ENCODE measurements at places on chromosomes 5 and 9.

- no peak for DNase-seq
Observed at GRCh38 chr9:38422555-38423260, 1.5 kb downstream of the IGFBPL1 start.

GRCh38 chr9:71741926-71742648 lies 26.2 kb downstream of the CEMIP2 start:
- DNase-seq: no peak

DNA sequence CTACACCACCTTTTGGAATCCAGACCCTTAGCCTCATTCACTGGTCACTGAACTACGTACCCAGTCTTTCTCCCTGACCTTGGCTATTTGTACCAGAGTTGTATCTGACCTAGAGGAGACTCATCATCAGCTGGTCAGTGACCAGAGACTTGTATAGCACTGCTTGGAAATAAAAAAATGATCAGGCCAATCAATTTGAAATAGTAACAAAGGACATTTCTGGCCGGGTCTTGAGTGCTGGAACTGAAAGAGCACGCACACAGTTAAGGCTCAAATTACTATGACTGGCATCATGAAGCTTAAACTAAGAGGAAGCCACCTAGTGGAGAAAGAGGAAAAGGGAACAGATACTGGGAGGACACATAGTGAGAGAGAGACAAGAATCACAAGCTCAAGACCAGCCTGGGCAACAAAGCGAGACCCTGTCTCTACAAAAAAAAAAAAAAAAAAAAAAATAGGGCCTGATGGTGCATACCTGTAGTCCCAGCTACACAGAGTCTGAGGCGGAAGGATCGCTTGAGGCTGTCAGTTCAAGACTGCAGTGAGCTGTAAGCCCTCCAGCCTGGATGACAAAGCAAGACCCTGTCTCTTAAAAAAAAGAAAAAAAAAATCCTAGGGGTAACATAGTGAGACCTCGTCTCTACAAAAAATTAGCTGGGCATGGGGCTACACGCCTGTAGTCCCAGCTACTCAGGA lies 12.8 kb upstream of the SRP19 start:
- peak; percentile 26 for DNase-seq

GRCh38 chr5:79209505-79209904 lies 26.4 kb upstream of the JMY start:
- no peak for DNase-seq

Measured in AG04449 (cell line).